ENCODE measurements at places on chromosomes 2 and 18. TPM values are rescaled to one million over a fixed set of nuclear protein-coding genes. Genes with fewer than 3 reads are reported as not detected.

The CDK5R2 gene
- not detected for total RNA-seq

The DLX1 gene
- not detected for total RNA-seq

The DOK6 gene
- total RNA-seq = 7.3 TPM

The CROCC2 gene
- total RNA-seq = 0.14 TPM

The ANKRD30BL gene
- not detected for total RNA-seq

The CD8B2 gene
- total RNA-seq = not detected

The CNTNAP5 gene
- total RNA-seq = not detected

The GDF7 gene
- total RNA-seq = 0.14 TPM

The PLA2R1 gene
- total RNA-seq = 10.0 TPM

Data from smooth muscle cell of bladder (primary cell).